ENCODE measurements at places on chromosomes 7 and 10.

- no peak for DNase-seq
Measured at GRCh38 chr10:117805139-117805538, 241.6 kb downstream of the RAB11FIP2 start.

GRCh38 chr7:81783818-81784217 lies 14.0 kb upstream of the HGF start:
- no peak for DNase-seq

GRCh38 chr10:77189075-77189474 lies 448.5 kb downstream of the KCNMA1 start:
- DNase-seq, result no peak

DNA sequence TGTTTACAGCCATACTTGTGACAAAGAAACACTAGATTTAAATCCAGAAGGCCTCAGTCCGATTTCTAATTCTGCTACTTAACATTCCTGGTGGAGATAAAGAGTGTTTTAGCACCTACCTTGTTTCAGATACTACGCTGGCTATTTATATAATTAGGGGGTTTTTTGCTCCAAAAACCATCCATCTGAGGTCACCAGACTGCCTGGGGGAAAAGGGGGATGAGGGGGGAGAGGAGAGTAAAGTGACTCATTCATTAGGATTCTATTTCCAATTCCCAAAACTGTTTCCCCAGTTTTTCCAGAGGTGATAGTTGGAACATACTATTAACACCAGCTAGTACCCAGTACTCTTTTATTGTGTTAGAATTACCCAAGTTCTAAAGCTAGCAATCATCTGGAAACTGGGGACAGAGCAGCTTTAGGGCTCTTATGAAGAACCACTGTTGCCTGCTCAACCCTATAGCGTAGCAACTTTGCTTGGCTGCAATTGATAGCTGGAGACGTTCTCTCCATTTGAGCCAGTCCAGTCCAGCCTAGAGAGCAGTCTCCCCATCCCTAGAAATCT lies 6.6 kb downstream of the GCC1 start:
- no peak for DNase-seq

GRCh38 chr7:51009716-51010496 lies 227.2 kb upstream of the GRB10 start:
- peak; percentile 54 for DNase-seq

- no peak for DNase-seq
Measured at GRCh38 chr10:43128331-43128730, 9.9 kb upstream of the CSGALNACT2 start.

- no peak for DNase-seq
Measured at GRCh38 chr7:154748089-154748786, 254.7 kb downstream of the PAXIP1 start.

GRCh38 chr10:89242345-89242684 lies 9.3 kb downstream of the LIPA start:
- no peak for DNase-seq

DNA sequence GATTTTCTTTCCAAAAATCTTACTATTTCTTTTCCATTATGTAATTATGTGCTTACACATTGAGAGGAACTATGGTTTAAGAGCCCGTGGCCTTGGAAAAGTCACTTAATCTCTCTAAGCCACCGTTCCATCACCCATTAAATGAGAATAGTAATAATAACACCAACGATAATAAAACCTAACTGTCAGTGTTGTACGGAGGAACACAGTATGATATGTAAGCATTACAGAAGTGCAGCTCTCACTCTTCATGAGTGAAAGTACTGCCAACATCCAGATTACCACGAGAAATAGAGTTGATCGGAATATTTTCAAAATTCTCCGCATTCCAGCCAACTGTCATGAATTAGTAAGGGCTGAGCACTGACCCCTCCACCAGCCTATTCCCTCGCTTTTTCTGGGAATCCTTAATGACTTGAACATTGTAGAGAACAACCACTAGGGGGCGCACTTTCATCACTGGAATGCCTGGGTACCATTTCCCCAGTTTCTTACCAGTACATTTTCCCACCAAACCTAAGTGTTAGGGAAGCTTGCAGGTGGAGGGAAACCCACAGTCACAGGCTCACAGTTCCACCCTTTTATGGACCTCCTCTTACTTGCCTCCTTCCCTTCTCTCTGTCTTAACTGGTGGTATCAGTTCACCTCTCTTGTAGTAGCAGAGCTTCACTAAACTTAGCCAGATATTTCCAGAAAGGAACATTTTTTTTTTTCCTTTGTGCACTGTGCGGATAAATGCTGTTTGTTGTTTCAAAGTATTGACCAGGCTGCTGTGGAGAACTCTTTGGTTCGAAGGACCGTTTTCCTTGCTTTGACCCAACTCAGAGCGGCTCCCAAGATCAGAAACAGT lies 27.8 kb downstream of the NKX2-3 start:
- DNase-seq, result peak; percentile 34

GRCh38 chr7:156979711-156980110 lies 30.2 kb downstream of the NOM1 start:
- DNase-seq, result no peak

GRCh38 chr10:33237736-33238624 lies 96.5 kb downstream of the NRP1 start:
- DNase-seq, result peak; percentile 90

DNA sequence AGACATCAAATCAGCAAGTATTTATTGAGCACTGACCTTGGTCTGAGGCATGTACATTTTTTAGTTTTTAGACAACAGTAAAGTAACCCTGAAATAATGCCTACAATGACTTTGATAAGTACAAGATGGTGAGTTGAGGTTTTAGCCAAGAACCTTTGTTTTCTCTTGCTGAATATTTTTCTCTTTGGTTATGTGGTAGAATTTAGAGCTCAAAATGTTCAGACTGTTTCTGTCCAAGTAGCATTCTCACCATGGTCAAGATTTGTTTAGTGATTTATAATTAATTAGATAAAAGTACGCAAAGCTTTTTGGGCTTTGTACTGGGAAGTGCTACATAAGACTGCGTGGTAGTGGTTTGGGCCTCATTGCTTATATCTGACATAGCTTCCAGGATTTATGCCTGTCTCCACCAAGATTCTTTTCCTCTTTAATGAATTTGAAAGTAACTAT lies 102.4 kb downstream of the KAT6B start:
- no peak for DNase-seq

DNA sequence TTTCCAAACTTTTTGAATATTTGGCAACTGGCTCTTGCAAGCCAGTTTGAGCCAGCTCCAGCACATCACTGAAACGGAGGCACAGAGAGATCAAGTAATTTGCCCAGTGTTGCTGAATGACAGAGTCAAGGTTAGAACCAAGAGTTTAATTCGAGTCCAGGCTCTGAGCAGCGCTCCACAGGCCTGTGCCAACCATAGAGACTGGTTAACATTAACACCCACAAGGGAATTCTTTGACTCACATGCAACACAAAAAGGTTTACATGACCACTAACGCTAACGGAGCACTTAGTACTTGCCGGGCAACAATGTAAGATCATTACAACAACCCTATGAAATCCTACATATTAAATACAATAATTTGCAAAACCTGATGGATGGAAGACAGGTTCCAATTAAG lies 1.5 kb downstream of the RGS10 start:
- DNase-seq, result no peak

GRCh38 chr7:73887762-73888161 lies 26.8 kb downstream of the TMEM270 start:
- no peak for DNase-seq

- no peak for DNase-seq
Measured at GRCh38 chr7:126696256-126697038, 556.3 kb downstream of the GRM8 start.

DNA sequence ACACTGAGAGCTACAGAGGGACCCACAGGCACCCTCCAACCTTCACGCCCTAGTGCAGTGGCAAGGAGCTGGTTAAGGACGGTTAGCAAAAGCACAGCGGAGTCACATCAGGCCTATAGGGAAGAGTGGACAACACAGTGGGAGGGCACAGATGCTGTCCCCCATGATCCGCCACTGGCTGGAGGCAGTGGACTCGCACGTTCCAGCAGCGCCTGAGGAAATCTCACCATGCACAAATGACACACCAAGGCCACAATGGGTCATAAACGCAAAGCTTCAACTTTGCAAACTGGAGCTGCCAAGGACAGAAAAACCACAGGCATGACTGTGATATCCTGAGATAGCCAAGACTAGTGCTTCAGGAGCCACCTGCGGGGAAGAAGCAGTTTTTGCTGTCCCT lies 58.8 kb downstream of the GRB10 start:
- DNase-seq, result no peak

DNA sequence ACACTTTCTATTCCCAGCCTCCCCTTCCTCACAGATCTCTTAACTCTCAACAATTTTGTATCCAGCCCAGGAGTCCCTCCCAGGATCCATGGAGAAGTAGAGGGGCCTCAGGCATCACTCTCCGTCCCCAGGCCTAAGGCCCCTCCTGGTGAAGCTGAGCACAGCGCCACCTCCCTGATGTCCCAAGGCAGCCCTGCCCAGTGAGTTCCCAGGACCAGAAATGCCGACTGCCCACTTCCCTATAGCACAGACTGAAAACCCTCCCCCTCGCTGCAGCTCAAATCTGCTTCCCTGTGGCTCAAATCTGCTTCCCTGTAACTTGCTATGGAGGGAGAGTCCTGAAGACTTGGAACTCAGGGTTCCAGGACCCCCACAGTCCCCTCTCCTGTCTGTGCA lies 35.6 kb downstream of the YKT6 start:
- no peak for DNase-seq

DNA sequence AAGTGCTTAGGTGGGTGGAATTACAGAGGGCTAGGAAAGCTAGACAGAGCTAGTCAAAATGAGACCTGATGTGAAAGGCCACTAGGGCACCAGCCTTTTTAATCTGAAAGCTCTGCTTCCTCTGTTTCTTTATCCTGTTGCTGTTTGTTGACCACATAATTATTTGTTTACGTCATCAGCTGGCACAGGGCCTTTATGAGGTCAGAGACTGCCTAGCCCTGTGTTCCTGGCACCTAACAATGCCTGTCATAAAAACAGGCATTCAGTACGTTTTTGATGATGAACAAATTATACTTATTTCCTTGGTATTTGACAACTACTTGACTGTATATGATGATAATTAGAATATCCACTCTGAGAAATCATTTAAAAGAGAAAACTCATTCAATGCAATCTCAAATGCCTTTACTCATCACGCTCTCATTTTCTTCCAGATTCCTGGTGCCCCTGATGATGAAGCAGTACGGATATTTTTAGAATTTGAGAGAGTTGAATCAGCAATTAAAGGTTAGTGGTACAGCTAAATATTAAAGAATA lies 26.0 kb downstream of the RBM17 start:
- DNase-seq, result peak; percentile 61

- no peak for DNase-seq
Measured at GRCh38 chr7:6648066-6648814, 11.1 kb downstream of the ZNF316 start.

- no peak for DNase-seq
Measured at GRCh38 chr10:67839951-67840350, 2.0 kb upstream of the DNAJC12 start.

GRCh38 chr10:61192042-61192441 lies 248.1 kb upstream of the RHOBTB1 start:
- no peak for DNase-seq

GRCh38 chr10:51691135-51691534 lies 8.3 kb downstream of the CSTF2T start:
- no peak for DNase-seq

Measured in H4 (cell line).